ENCODE measurements at places on chromosomes 2 and 18.

GRCh38 chr2:224820283-224820991 lies 104.3 kb upstream of the CCDC195 start:
- no peak for DNase-seq

DNA sequence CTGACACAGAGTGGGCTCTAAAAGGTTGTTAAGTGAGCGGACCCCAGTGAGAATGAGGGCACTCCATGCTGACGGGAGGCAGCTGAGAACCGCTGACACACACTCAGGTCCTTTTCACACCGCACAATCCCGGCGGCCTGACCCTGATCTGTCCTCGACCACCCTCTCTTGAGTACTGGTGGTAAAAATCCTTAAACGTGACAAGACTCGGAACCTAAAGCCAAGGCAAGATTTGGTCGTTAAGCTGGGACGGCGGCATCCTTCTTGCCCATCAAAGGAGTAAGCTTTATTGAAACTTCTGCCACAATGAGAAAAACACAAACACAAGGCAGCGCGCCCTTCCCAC lies 569 bp downstream of the TMX3 start:
- no peak for DNase-seq

DNA sequence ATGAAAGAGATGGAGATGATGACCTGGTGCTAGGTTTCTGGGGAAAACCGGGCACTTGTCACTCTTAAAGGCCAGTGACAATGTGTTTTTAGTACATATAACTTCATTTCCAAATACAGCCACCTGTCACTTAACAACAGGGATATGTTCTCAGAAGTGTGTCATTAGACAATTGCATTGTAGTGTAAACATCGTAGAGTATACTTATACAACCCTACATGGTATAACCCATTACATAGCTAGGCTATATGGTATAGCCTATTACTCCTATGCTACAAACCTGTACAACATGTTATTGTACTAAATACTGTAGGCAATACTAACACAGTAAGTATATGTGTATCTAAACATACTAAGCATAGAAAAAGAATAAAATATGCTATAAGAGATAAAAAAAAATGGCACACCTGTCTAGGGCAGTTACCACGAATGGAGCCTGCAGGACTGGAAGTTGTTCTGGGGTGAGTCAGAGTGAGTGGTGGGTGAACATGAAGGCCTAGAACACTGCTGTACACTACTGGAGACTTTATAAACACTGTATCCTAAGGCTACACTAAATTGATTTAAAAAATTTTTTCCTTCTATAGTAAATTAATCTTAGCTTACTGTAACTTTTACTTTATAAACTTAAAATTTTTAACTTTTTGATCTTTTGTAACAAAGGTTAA lies 123.2 kb downstream of the THADA start:
- no peak for DNase-seq

- peak; percentile 64 for DNase-seq
Measured at GRCh38 chr18:22828171-22828570, 105.0 kb upstream of the RBBP8 start.

DNA sequence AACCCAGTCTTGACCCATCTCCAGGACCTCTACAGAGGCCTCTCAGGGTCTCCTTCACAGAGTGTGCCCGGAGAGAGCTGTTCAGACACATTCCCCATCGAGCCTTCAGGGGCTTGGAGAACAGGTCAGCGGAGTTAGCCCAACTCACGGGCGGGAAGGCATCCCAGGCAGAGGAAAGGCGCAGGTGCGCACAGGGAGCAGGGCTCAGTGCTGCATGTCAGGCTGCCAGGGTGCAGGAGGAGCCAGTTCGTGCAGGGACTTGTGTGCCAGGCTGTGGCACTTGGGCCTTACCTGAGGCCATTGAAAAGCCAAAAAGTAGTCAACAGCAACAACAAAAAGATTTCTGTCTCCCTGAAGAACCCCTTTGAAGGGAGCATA lies 104.0 kb downstream of the ITGB1BP1 start:
- DNase-seq: no peak

- DNase-seq: peak; percentile 83
Measured at GRCh38 chr2:109406301-109406700, 207.5 kb downstream of the SEPTIN10 start.

GRCh38 chr2:18284331-18284730 lies 276.1 kb downstream of the RDH14 start:
- peak; percentile 18 for DNase-seq

GRCh38 chr18:22822024-22822423 lies 111.1 kb upstream of the RBBP8 start:
- DNase-seq: no peak

- DNase-seq: peak; percentile 51
Measured at GRCh38 chr18:60232541-60232940, 140.0 kb downstream of the MC4R start.

DNA sequence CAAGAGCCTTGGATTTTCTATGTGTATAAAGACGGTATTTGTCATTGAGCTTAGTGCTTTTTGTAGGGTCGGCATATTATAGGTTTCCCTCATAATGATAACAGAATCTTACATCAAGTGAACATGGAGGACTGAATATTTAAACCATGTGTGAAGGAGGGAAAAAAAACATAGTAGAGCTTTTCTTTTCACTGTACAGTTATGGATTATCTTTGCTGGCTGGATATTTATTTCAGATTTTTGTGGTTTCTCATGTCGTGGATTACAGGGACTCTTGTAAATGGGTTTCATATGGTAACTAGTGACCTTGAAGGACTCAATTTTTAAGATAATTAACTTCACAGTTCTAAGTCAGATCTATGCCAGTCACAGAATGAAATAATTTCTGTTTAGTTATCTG lies 330.2 kb upstream of the NRP2 start:
- DNase-seq: no peak

DNA sequence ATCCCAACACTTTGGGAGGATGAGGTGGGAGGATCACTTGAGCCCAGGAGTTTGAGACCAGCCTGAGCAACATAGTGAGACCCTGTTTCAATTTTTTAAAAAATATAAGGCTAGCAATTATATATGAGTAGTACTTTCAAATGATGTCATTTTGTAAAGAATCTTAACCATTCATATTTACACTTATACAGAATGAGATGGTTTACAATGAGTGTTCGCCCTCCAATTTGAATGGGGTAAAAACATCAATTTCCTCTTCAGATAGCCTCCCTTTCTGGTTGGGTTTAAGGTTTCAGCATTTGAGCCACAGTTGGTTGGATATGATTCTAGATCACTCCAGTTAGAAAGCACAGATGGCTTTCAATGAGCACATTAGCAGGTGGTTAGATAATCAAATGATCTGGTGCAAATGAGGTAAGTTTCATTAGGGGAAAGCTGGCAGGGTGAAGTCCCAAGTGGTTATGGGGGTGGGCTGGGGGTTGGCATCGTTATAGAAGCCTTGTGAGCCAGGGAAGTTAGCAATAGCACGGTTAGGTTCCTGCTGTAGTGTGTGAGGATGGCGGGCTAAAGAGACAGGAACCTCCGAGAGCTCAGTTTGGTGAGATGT lies 63.9 kb downstream of the TRPM8 start:
- DNase-seq: no peak

- DNase-seq: no peak
Measured at GRCh38 chr2:28681158-28681571, 70.5 kb upstream of the PPP1CB start.

GRCh38 chr2:207091176-207091575 lies 74.6 kb downstream of the KLF7 start:
- DNase-seq: no peak

DNA sequence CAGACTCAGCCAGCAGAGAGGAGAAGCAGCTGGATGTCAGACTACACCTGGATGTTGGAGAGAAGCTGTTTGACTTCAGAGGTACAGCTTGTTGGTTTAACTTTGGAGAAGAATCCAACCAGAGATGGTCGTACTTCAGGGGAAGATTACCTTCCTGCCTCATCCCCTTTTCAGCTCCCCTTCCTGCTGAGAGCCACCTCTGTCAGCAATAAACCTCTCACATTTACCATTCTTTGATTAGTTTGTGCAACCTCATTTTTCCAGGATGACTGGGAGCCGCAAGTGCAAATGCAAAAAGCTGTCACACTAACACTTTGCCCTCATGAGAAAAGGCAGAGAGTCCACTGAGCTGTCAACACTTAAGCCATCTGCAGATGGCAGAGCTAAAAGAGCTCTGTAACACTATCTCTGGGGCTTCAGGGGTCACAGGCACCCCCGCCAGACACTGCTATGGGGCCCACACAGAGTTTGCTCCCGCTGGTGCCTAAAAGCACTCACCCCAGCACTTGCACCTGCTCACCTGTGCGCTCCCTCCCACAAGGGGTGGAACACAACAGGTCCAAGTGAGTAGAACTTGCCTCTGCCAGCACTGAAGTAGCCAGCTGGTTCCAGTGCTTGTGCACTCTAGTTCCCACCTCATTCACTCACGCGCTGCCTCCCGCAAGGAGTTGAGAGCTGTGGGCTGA lies 391.7 kb downstream of the METTL4 start:
- DNase-seq: no peak

DNA sequence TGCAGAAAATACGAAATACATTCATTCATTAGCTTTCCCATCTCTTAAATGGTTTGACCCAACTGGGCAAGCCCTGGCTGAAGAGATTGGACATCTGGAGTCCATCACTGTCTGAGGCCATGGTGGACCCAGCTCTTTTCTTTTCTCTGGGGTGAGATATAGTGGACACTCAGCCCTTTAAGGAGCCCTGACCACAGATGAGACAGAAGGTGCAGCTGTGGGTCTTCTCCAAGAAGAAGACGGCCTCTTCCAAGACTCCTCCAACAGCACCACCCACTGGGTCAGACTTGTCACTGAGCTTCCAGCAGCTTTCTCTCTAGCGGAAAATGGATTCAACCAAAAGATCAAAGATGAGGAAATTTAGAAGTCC lies 27.2 kb downstream of the TWIST2 start:
- DNase-seq: no peak

DNA sequence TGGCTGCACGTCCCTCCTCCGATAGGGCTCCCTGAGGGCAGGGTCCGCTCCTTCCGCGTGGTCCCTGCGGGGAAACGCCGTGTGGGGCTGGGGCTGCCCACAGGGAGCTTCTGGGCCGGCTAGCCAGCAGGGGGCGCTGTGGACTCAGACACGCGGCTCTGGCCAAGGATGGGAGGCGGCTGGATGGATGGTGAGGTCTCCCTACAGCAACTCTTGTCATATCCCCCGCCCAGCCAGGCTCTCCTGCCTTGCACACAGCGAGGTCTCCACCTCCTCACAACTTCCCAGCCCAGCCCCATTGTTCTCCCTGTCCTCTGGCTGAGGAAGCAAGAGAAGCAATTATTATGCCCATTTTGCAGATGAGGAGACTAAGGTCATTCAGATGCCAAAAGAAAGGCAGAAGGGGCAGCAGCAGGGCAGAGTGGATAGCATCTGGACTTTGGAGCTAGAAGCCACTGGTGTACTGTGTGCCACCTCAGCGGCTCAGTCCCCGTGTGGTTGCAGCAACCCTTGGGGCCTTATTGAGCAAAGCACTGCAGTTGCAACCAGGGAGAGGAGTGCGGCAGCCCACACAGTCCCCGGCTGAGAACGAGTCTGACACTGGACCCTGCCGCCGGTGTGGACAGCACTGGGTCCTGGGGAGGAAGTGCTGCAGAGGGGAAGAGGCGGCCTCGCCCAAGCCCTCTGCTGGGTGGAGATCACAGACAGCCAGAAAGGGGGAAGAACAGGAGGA lies 99.0 kb downstream of the ZFP36L2 start:
- DNase-seq: no peak

- DNase-seq: no peak
Measured at GRCh38 chr18:53935803-53936202, 288.7 kb downstream of the MBD2 start.

DNA sequence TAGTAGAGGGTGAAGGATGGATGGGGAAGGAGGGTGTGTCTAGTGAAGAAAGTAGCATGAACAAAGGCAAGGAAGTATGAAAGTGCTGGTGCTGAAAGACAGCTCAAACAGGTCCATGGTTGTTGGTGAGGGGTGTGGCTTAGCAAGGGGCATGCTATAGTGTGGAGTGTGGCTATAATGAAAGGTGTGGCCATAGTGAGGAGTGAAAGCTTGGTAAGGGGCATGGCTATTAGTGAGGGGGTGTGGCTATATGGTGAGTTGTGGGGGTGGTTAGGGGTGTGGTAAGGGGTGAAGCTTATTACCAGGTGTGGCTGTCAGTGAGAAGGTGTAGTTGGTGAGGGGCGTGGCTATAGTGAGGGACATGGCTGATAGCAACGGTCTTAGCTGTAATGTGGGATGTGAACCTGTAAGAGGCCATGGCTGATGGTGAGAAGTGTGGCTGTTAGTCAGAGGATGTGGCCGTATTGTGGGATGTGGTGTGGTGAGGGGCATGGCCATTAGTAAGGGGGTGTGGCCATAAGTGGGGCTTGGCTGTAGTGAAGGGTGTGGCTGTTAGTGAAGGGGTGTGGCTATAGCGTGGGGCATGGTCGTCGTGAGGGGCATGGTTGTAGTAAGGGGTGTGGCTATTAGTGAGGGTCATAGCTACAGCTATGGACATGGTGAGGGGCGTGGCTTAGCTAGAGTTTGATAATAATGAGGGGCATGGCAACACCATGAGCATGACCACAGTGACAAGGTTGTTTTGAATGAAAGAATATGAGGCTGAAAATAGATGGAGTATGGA lies 549.6 kb downstream of the FBXO15 start:
- no peak for DNase-seq

DNA sequence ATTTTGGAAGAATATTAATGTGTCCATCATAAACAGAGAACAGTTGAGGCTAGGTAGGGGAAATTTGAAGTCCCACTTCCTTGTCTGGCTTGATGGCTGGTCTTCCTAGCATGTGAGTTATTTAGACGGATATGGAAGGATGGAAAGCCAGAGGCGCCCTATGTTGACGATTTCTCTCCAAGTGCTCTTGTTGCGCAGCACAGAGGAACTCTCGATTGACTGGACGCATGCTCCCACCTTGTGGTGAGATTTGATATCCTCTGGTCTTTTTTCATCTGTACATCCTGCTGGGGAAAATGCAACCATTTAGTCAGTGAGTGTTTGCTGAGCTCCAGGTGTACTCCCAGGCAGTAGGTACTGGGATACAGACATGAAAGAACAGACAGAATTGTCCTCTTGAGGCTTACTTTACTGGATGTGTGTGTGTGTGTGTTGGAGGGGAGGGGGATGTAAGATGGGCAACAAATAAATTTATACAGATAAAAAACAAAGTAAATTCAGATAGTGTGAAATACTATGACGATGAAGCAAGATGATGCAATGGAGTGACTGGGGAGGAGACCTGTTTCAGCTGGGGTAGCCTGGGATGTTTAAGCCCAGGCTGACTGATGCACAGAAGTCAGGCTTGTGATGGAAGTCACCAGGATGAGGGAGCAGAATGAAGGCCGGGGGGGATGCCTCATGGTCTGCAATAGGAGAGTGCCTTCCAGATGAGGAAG lies 137.2 kb downstream of the TRIM43 start:
- DNase-seq: peak; percentile 52
